Smooth muscle cell of the pulmonary artery (primary cell): ENCODE measurements at places on chromosomes 4 and X. TPM values are rescaled to one million over a fixed set of nuclear protein-coding genes. Genes with fewer than 3 reads are reported as not detected.

SPP1 gene
- total RNA-seq = 2.4 and 11.6 TPM in 2 replicates

SPANXN4 gene
- total RNA-seq = not detected in 2 replicates

MAGED4B gene
- total RNA-seq = 31.4 and 48.5 TPM in 2 replicates

DMD gene
- total RNA-seq = 25.6 and 33.7 TPM in 2 replicates

TLR1 gene
- total RNA-seq = 0.76 and 1.5 TPM in 2 replicates

SLC9B2 gene
- 19.2 and 27.4 TPM in 2 replicates for total RNA-seq

ANTXR2 gene
- 142 and 224 TPM in 2 replicates for total RNA-seq

TMEM154 gene
- 0.33 and 1.7 TPM in 2 replicates for total RNA-seq

NKX6-1 gene
- 0.13 TPM in 1 of 2 replicates, not detected in the other for total RNA-seq

ARMCX1 gene
- 40.6 and 51.0 TPM in 2 replicates for total RNA-seq

MAGEA11 gene
- not detected in 2 replicates for total RNA-seq

GPM6B gene
- 3.3 and 16.8 TPM in 2 replicates for total RNA-seq

FDCSP gene
- total RNA-seq = not detected in 2 replicates

CDX4 gene
- total RNA-seq = not detected in 2 replicates

TMEM271 gene
- not detected in 2 replicates for total RNA-seq

CFP gene
- 0.07 and 0.10 TPM in 2 replicates for total RNA-seq

PRICKLE3 gene
- total RNA-seq = 8.6 and 15.0 TPM in 2 replicates

LONRF3 gene
- 0.65 and 1.7 TPM in 2 replicates for total RNA-seq

BANK1 gene
- 0.13 and 0.30 TPM in 2 replicates for total RNA-seq

SPANXD gene
- not detected in 2 replicates for total RNA-seq

TEX11 gene
- total RNA-seq = not detected in 2 replicates

GAGE12H gene
- not detected in 2 replicates for total RNA-seq

DUX4 gene
- not detected in 2 replicates for total RNA-seq

GAB3 gene
- 2.7 and 5.4 TPM in 2 replicates for total RNA-seq

TMEM164 gene
- total RNA-seq = 19.9 and 25.6 TPM in 2 replicates

SMIM31 gene
- total RNA-seq = not detected in 2 replicates

TMPRSS11B gene
- total RNA-seq = not detected in 2 replicates

ATOH1 gene
- not detected in 2 replicates for total RNA-seq

CXCL11 gene
- total RNA-seq = not detected in 2 replicates

PCDH7 gene
- 61.1 and 257 TPM in 2 replicates for total RNA-seq

SPRY1 gene
- 27.8 and 49.2 TPM in 2 replicates for total RNA-seq

ZCCHC18 gene
- 0.52 and 1.7 TPM in 2 replicates for total RNA-seq

FRG2 gene
- total RNA-seq = not detected in 2 replicates

PAGE1 gene
- not detected in 2 replicates for total RNA-seq
